ENCODE measurements at places on chromosomes 16 and 17.

DNA sequence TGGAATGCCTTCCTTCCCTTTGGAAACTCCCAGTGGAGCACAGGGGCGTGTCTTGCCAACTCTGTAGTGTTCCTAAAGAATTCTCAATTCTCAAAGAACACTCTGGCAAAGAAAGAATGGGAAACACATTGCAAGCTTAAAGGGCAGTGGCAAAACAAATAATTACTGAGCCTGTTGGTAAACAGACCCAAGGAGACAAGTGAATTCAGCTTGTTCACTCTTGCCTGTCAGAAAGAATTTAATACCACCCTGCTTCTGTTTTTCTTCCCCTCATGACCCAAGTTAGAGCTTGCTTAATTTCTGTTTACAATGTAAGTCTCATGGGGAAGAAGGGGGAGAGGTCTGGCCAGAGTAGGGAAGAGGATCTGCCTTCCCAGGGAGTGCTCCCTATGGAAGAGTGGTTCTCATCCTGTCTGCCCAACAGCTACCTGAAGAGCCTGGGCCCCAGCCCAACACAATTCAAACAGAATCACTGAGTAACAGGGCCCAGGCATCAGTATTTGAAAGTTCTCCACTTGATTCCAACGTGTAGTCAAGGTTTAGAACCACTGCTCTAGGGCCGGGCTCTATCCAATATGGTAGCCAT is 386.0 kb downstream of the SLC39A11 start:
- DNase-seq: no peak

DNA sequence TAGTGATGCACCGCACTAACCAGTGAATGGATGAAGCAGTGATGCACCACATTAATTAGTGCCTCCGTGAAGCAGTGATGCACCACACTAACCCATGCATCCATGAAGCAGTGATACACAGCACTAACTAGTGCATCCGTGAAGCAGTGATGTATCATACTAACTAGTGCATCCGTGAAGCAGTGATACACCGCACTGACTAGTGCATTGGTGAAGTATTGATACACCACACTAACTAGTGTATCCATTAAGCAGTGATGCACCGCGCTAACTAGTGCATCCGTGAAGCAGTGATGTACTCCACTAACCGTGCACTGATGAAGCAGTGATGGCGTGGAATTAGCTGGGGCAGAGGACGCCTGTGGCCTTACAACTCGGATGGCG is 80.6 kb upstream of the NKD1 start:
- DNase-seq: no peak

- DNase-seq: no peak
These were observed 17.1 kb upstream of the PHF12 start for GRCh38 chr17:28968231-28968913.

DNA sequence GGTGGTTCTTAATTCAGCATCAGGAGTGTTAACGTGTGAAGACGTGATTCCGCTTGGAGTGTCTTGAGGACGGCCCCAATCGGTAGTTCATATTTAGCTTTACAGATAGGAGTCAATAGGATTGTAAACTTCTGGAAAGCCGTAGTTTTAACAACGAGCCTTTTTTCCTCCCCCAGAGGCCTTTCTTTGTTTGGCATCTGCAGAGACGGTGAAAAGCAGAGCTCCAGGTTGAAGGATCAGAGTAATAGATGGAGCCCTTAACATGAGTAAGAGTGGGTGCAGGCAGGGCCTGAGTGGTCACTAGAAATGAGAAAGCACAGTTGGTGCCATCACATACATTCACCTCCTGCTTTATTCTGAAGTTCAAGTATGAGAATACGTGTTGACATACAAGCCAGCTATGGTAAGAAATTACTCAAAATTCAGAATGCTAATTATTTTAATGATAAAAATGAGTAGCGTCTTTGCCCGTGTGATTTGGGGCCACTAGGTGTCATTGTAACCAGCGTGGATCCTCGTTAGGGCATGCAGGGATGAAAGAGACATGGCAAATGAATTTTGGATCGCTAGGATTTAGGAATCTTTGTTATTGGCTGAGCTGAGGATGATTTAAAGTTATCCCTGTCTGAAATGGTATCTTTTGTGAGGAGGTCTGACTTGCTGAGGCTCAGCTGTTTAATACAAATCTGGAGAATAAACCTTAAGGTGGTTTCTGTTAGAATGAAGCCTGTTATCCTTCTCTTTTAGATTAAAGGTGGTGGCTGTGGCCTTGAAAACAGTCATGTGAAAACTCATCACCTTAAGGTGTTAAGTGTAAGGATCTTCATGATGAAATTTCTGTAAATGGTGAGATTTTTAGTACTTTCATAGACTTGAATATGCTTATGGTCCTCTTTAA is 18.6 kb downstream of the PRCD start:
- peak; percentile 43 for DNase-seq

DNA sequence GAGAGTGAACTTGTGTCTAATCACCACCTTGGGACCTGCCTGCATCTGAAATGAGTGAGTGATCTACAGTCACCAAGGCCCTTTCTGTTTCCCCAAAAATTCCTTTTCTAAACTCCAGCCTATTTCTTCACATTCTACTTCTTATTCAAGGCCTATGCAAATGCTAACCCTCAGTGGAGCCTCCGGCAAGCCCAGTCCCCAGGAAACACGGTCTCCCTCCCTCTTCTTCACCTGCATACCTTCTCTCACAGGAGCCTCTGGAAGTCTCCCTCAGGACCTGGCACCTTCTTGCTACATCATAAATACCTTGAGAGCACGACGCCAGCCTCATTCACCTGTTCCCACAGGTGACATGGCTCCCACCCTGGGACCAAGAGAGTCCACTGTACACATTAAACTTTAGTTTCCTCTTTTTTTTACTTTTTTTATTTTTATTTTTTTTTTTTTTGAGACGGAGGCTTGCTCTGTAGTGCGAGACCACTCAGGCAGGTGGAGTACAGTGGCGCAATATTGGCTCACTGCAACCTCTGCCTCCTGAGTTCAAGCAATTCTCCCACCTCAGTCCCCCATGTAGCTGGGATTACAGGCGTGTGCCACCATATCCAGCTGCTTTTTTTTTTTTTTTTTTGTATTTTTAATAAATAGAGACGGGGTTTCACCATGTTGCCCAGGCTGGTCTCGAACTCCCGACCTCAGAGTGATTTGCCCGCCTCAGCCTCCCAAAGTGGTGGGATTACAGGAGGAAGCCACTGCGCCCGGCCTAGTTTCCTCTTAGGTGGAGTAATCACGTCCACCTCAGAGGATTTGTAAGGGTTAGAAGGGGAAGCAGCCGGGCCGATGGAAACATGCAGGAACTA is 97.3 kb downstream of the ANKRD11 start:
- no peak for DNase-seq

DNA sequence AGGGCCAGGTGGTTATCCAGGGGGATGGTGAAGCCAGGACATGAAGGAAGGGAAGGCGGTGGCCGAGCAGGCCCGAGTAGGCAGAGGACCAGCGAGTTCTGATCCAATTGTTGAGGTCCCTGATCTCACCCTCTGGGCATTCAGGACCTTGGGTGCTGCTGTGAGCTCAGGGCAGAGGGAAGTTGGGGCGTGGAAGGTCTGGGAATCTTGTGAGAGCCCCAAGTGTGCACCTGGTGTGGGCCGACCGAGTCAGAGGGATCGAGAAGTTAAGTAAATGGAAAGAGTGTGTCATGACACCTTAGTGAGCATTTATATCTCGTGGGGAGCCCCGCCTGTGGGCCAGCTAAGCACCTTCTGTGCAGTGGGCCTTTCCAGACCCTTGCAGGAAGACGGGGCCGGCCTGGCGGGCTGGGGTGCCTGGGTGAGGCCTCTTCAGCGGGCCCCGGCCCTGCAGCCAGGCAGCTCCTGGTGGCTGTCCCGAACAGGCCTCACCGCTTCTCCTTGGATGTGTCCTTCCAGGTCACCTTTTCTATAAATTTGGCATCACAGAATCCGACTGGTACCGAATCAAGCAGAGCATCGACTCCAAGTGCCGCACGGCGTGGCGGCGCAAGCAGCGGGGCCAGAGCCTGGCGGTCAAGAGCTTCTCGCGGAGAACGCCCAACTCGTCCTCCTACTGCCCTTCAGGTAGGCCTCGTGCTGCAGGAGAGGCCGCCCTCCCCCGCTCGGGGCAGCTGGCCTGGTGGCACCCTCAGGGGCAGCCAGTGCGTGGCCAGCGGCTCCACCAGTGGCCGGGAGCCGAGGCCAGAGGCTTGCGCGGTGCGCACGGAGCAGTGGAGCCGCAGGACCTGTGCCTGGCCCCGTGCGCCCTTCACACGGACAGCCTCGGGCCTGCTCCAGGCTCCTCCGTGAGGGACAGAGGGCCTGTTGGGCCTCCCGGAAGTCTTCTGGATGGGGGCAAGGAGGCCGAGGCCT is 76.0 kb downstream of the BANP start:
- no peak for DNase-seq

DNA sequence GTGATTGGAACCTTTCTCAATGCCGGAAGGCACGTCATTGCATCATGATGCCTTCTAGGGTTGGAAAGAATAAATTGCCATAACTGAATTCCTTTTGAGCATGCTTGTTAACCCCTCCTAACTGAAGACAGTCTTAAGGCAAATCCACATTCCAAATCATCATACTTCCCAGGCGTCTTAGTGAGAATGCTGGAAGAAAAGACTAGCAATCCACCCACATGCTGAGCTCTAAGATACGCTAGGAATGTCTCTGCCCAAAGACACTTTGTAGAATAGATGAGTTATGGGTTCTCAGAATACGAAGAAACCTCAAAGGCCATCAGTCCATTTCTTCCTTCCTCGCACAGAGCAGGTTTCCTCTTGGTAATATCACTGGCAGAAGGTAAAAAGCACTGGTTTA is 486.5 kb downstream of the HS3ST4 start:
- no peak for DNase-seq

GRCh38 chr17:82924214-82924613 is 84.4 kb upstream of the ZNF750 start:
- DNase-seq: no peak

DNA sequence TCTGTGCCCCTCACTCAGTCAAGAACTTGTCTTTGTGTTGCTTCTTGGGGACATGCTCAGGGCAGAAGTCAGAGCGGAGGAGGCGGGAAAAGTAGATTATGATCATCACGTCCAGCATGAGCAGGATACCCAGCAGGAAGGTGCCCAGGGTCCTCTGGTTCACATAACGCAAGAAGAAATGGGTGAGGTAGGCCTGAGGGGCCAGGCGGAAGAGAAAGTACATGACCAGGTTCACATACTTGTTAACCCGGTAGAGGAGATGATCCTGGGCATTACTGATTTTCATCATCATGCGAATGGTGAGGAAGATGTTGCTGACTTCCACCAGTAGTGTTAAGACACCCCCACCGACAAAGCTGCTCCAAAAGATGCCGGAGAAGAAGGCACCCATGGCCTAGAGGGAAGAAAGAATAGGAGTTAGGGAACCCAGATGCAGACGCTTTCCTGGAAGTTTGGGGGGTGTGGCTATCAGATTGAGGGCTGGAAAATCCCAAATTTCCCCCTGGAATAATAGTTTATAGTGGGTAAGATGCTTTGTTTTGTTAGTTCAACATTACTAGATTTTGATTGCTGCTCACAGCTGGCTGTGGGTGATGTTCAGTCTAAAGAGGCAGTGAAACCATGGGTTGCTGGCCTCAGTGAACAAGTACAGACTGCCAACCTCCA is 1.4 kb downstream of the TLCD1 start:
- DNase-seq: no peak

DNA sequence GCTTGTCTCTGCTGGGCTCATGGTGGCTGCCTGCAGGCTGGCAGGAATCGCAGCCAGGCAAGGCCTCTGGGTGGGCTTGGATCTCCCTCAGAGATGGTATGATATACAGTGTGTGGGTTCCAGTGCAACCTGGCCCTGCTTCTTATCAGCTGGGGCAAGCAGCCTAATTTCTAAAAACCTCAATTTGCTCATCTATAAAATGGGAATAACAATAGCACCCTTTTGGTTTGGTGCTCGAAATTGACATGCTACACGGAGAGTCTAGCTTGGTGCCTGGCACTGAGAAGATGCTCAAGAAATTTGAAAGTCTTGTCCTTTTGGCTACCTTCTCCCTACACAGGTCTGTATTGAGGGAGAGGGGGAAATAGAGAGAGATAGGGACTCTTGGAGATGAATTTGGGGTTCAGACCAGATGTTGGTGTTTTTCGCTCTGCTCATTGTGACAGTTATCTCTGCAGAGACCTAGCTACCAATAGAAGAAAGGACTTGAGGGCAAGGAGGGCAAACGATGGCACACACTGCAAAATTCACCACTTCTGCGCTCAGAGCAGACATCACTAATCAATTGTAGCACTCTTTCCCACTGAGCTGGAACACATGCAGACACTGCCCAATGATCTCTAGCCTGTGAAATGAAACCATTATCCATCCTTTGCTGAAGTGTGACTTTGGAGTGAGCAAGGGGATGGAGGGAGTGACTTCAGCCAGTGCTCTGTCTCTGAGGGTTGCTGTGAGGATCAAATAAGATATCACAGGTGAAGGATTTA is 15.6 kb downstream of the BEAN1 start:
- no peak for DNase-seq

DNA sequence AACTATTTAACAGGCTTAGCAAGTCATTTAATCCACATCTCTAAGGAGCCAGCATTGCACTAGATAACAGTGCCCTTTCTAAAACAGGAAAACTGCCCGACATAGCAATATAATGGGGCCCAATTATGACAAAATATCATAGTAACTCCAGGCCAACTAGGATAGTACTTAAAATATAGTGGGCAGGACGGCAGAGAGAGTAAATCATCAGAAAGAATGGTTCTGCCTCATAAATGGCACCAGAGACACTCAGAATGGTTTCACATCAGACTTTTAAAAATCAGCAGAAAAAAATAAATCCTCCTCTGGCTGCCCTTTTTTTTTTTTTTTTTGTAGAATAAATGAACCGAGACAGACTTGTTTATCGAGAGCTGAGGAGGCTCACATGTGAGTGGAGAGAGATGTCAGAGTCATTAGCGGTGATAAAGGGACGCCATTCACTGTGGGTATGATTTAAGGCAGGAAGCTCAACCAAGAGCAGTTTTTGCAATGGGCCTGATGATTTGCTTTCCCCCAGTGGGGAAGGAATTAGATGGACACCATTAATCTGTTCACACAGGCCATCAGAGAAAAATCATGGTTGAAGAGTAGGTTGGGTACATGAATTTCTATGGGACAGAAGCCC is 62.6 kb downstream of the CPPED1 start:
- no peak for DNase-seq

DNA sequence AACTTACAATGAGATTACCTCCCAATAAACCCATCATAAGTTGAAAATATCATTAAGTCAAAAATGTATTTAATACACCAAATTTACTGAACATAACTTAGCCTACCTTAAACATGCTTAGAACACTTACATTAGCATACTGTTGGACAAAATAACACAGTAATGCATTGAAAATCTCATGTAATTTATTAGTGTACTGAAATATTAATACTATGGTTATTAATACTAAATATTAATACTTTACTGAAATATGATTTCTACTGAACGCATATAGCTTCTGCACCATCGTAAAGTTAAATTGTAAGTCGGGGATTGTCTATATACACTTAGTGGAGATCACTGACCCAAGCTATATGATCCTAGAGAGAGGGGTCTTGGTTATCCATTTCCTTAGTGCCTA is 4.3 kb downstream of the USP32 start:
- DNase-seq: no peak

GRCh38 chr17:75273977-75274708 is 3.1 kb upstream of the MIF4GD start:
- DNase-seq: no peak

- DNase-seq: peak; percentile 19
These were observed 14.0 kb downstream of the SUPT6H start for GRCh38 chr17:28675980-28676379.

- DNase-seq: peak; percentile 9
These were observed 37.9 kb upstream of the SMIM36 start for GRCh38 chr17:55549140-55549539.

Data from CD4-positive, alpha-beta T cell treated with Interleukin-10 for 1 hour (primary cell).